ENCODE measurements at places on chromosomes 1 and 21.

DNA sequence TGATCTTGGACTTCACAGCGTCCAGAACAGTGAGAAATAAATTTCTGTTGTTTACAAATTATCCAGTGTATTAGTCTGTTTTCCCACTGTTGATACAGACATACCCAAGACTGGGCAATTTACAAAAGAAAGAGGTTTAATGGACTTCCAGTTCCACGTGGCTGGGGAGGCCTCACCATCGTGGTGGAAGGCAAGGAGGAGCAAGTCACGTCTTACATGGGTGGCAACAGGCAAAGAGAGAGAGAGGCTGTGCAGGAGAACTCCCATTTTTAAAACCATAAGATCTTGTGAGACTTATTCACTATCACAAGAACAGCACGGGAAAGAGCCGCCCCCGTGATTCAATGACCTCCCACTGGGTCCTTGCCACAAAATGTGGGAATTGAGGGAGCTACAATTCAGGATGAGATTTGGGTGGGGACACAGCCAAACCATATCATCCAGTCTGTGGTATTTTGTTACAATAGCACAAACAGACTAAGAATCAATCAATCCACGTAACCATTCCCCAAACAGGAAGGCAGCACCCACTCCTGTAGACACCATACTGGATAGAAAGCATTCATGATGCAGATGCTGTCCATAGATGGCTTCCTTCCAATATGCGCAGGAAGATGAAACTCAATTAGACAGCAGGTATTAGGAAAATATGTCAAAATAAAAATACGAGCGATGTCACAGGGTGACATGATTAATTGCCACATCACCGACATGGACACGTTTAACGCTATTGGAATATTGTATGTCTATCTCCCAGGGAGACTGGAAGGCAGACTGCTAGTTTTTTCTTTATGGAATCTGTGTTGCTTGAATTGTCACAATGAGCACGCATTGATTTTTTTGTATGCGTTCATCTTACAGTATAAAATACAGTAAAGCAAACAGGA lies 22.8 kb downstream of the ECE1 start:
- no peak for DNase-seq

DNA sequence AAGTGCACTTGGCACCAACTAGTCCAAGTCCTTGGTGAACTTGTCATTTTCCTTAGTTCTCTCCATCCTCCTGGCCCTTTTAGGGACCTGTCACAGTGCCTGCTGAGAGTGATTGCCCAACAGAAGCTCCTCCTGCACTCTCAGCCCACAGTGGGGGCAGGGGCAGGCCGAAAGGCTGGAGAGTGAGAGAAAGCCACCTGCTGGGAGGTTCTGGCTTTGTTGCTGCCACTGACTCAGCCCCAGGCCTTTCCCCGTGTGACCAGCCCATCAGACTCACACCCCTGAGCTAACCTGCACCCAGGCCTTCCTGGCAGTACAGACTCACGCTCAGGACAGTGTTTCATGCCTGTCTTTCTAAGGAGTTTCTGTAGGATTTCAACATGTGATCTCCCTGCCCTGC lies 17.1 kb upstream of the PROK1 start:
- DNase-seq, result no peak

DNA sequence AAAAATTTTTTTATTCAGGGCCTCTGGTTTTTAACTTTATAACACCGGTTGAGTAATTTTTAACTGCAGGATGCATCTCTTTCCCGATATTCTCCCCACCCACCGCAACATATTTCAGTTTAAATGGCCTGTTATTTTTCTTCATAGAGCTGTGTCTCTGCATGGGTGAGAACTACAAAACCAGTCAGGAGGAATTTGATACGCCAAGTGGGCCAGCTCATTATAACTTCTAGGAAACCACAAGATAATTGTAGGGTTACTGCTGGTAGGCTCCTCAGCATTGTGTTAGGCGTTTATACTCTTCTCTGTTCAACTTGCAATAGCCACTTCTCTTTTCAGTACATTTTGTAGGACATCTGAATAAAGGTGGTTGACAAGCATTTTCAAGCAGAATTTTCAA lies 169.7 kb downstream of the PBX1 start:
- DNase-seq, result no peak

- no peak for DNase-seq
These were observed 7.0 kb upstream of the C1orf198 start for GRCh38 chr1:230875370-230875769.

DNA sequence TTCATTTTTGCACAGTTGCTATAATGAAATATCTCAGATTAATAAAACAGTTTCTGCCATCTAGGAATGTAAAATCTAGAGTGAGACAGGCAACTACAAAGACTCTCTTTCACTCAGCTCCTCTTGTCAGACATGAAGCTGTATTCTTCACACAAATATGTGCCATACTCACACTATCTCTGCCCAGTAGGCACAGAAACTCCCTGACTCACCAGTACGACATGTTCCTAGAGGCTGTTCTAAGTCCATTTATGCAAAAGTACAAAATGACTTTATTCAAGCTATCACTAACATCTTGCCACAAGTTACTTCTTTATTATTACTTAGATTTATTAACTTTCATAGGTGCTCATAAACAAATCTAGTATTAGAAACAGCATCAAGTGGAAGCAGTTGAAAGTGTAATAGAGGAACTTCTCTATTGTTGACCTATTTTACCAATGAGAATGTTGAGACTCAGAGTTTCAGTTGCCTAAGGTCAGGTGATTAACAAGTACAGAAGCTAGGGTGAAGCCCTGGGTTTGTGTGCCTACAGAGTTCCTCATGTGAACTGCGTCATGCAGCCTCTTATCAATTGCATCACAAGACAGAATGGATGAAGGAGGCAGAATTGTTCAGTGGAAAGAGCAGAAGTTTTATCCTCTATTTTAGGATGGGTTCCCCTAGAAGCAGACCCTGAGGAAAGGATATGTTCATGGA lies 98.9 kb downstream of the RGS2 start:
- no peak for DNase-seq

GRCh38 chr1:64913361-64914015 lies 52.9 kb downstream of the JAK1 start:
- DNase-seq, result no peak

DNA sequence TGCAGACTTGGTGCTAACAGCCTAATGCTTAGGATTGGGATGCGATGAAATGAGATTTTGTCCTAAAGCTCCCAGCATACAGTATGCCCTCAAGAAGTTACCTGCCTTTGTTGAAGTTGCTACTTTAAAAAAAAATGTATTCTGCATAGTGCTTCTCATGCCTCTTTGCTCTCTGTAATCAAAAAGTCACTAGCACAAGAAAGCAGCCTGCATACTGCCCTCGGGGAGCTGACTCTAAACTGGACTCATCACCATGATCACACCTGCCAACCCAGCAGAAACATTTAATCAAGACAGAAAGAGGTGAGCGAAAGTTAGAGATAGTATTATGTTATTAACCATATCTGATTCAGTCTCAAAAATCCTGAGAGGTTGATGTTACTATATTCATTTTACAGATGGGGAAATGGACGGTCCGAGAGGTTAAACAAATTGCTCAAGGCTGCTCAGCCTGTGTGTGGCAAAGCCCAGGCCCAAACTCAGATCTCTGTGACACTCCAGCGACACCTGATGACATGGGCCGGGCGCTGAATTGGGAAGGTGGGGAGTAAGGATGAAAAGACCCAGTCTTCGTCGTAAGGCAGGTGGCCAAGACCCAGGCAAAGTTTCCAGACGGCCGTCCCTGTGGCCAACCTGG lies 1.1 kb downstream of the BATF3 start:
- DNase-seq, result no peak

- DNase-seq, result no peak
These were observed 2.1 kb downstream of the CD164L2 start for GRCh38 chr1:27380766-27381733.

- DNase-seq, result no peak
These were observed 1.7 kb downstream of the TFF3 start for GRCh38 chr21:42313501-42313969.

Data from stimulated activated CD4-positive, alpha-beta T cell treated with anti-CD3 and anti-CD28 coated beads, Interleukin-4, amount 100 ng/mL, for 48 hours (primary cell).